Smooth muscle cell of the umbilical artery (primary cell): ENCODE measurements at places on chromosomes 6 and 20. TPM values are rescaled to one million over a fixed set of nuclear protein-coding genes. Genes with fewer than 3 reads are reported as not detected.

Gene SOX12
- total RNA-seq: 4.8 and 8.9 TPM in 2 replicates

Gene PARD6B
- 0.37 and 0.59 TPM in 2 replicates for total RNA-seq

Gene PAX1
- not detected in 2 replicates for total RNA-seq

Gene WFDC10B
- total RNA-seq: not detected in 2 replicates

Gene GPR6
- not detected in 2 replicates for total RNA-seq

Gene TMEM170B
- total RNA-seq: 1.8 and 3.3 TPM in 2 replicates

Gene ID4
- total RNA-seq: 2.4 and 2.6 TPM in 2 replicates

Gene KCNK5
- not detected in 2 replicates for total RNA-seq

Gene RPS10
- total RNA-seq: 934 and 2,972 TPM in 2 replicates

Gene C20orf144
- total RNA-seq: 0.05 and 0.30 TPM in 2 replicates

Gene BHLHE23
- not detected in 2 replicates for total RNA-seq

Gene RCAN2
- 0.05 TPM in 1 of 2 replicates, not detected in the other for total RNA-seq

Gene GMEB2
- 8.9 and 13.6 TPM in 2 replicates for total RNA-seq

Gene GPSM3
- 0.59 and 1.2 TPM in 2 replicates for total RNA-seq

Gene ANKRD66
- not detected in 2 replicates for total RNA-seq

Gene ANGPT4
- not detected in 2 replicates for total RNA-seq

Gene SEMG1
- not detected in 2 replicates for total RNA-seq

Gene PRND
- 0.09 and 0.30 TPM in 2 replicates for total RNA-seq

Gene ARMH2
- total RNA-seq: not detected in 2 replicates

Gene C20orf96
- 3.9 and 4.1 TPM in 2 replicates for total RNA-seq

Gene TFAP2A
- not detected in 2 replicates for total RNA-seq

Gene AVP
- total RNA-seq: not detected in 2 replicates

Gene RAB32
- 81.6 and 153 TPM in 2 replicates for total RNA-seq

Gene GMPR
- total RNA-seq: 6.1 and 7.1 TPM in 2 replicates

Gene MOCS1
- 11.0 and 14.3 TPM in 2 replicates for total RNA-seq

Gene HLA-DQA1
- not detected in 2 replicates for total RNA-seq

Gene TRIM26
- total RNA-seq: 15.1 and 22.1 TPM in 2 replicates

Gene ZNF311
- total RNA-seq: 1.1 and 1.5 TPM in 2 replicates

Gene VGLL2
- not detected in 2 replicates for total RNA-seq

Gene XKR7
- total RNA-seq: under 0.01 TPM in 1 of 2 replicates, not detected in the other

Gene MAP3K4
- total RNA-seq: 21.4 and 28.6 TPM in 2 replicates

Gene NCOA6
- total RNA-seq: 3.3 and 5.4 TPM in 2 replicates

Gene WASF1
- total RNA-seq: 6.2 and 14.2 TPM in 2 replicates

Gene ENPP3
- 0.59 TPM in 1 of 2 replicates, not detected in the other for total RNA-seq

Gene NRSN2
- 24.9 and 40.3 TPM in 2 replicates for total RNA-seq

Gene KHDC1L
- total RNA-seq: not detected in 2 replicates

Gene TNF
- total RNA-seq: under 0.01 TPM in 1 of 2 replicates, not detected in the other

Gene ABCF1
- 35.9 and 54.6 TPM in 2 replicates for total RNA-seq
